ENCODE measurements at places on chromosomes 12 and 14.
A peak's percentile ranks its signal among the peaks of the same experiment; 100 is the strongest.

DNA sequence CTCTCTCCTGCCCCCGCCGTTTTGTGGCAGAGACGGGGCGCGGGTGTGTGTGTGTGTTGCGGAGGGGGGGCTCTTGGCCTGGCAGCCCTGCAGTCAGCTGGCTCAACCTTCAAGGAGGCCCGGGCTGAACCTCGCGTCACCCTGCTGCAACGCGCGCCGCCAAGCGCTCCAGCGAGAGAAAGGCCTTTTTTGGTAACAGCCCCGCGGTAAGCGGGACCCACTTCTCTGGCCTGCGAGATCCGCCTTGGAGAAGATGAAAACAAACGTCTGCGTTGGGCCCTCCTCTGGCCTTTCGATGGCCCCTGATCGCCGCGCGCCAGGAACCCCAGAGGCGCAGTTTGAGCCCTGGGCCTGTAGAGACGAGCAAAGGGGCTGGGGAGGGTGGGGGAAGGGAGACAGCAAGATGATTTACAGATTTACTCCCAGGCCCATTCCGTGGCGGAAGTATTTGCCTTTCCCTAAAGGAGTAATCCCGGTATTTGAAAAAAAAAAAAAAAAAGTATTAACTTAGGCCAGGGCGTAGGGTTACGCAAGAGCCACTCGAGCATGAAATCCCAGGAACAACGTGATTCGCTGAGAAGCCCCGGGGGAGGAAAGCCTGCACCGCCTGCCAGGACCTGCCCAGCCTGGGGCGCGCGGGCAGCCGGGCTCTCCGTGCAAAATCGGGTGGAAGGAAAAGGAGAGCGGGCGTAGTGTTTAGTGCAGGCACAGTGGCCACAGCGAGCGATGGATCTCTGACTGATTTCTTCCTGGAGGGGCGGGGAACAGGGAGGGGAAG, 4.5 kb upstream of the IRF2BPL start:
- DNase-seq, result peak; percentile 92

DNA sequence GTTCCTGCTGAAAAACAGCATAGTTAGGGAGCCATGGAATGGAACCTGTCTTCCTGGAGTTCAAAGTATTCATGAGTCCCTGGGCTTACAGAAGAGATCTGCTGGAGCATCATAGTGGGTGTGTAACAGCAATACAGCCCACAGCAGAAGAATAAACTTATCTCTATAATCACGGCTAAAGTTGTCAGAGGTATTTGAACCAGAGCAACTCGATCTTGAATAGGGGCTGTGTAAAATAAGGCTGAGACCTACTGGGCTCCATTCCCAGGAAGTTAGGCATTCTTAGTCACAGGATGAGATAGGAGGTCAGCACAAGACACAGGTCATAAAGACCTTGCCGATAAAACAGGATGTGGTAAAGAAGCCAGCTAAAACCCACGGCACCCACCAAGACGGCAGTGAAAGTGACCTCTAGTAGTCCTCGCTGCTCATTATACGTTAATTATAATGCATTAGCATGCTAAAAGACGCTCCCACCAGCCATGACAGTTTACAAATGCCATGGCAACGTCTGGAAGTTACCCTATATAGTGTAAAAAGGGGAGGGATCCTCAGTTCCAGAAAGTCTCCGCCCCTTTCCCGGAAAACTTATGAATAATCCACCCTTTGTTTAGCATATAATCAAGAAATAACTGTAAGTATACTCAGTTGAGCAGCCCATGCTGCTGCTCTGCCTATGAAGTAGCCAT, 223.4 kb downstream of the PCNX1 start:
- no peak for DNase-seq

DNA sequence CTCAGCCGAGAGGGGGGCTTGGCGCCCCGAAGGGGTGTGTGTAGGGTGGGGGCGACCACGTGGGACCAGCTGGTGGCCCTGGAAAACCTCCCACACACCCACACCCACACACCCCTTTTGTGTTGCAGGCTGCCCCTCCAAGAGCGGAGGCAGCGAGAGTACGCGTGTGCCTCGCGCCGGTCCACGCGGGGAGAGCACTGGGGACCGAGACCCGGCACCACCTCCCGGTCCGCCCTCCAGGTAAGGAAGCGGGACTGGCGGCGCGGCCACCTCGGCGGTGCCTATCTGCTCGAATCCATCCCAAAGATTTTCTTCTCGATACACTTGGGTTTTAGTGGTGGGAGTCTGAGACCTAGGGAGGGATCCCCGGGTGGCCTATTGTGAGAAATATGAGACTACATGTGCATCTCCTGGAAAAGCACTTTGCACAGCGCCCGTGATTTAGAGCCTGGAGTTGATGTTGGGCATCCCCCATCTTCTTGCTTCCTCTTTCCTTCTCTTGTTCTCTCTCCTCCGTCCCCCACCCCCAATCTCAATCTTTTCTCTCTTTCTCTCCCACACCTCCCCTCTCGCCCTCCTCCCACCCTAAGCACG, 393 bp downstream of the SYT1 start:
- no peak for DNase-seq

GRCh38 chr12:131681257-131681620, 29.7 kb upstream of the SFSWAP start:
- DNase-seq, result no peak

- DNase-seq, result no peak
Observed at GRCh38 chr14:31578266-31578665, 17.1 kb downstream of the NUBPL start.

DNA sequence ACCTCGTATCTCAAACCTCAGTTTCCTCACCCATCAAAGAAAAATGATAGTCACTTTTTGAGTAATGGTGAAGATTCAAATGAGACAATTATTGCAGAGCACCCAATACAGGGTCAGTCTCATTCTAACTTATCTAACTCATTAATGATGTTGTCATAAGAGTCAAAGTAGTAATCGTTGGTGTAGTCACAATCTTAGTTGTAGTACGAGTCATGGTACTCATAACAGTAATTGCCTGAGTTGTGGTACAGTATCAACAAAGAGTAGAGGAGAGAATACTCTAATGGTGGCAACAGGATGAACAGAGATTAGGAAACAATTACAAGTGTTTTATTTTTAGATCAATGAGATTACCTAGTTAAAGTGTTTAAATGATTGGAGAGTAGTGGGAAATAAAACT, 93.6 kb upstream of the TMTC2 start:
- DNase-seq, result no peak

DNA sequence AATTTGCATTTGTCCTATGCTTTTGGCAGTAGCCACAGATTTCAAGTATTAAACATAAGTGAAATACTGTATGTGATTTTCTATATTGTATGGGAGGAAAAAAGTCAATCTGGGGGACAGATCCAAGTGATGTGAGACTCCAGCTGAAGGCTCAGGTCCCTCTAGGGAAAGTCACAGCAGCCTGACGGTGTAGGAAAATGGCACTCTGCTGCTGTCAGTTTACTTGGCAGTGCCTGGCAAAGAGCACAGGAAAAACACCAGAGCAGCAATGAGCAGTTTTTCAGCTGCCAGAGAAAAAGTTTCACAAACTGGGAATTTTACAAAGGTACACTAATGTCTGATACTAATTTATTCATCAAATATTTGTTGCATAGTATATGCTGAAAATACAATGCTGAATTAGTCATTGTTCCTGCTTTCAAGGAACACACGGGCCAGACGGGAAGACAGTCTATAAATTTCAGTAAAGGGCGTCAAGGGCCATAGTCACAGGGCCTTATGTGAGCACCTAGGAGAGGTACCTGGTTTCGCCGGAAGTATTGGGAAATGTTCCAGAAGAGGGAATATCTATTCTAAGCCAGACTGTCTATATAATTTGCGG, 66.2 kb upstream of the SLC38A2 start:
- DNase-seq, result no peak

- DNase-seq, result no peak
Observed at GRCh38 chr14:37591941-37592481, 3.0 kb downstream of the FOXA1 start.

DNA sequence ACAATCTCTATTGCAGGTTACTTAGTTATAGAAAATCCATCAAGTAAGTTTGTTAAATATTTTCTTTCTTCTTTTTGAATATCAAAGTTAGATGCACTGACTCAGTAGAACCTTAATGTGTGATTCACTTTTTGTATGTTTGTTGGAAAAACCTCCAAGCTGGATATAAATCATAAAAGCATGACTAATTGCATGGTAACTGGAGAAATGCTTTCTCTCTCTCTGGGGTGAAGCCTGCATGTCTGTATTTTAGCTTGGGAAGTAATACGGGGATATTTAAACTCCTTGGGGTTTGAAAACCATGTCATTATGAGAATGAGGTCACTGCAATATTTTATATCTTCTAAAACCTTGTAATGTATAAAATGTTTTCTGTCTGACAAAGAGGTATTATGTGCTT, 58.6 kb upstream of the MYF6 start:
- no peak for DNase-seq

DNA sequence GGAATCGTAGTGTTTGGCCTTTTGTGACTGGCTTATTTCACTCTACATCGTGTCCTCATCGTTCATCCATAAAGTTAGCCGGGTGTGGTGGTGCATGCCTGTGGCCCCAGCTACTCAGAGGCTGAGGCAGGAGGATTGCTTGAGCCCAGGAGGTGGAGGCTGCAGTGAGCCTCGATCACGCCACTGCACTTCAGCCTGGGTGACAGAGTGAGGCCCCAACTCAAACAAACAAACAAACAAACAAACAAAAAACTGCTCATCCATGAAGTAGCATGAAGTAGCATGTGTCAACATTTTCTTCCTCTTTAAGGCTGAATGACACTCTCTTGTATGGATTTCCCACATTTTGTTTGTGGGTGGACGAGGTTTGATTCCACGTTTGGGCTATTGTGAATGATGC, 44.0 kb upstream of the MEG3 start:
- peak; percentile 12 for DNase-seq

- no peak for DNase-seq
Observed at GRCh38 chr12:73106296-73106695, 834.1 kb downstream of the TRHDE start.

DNA sequence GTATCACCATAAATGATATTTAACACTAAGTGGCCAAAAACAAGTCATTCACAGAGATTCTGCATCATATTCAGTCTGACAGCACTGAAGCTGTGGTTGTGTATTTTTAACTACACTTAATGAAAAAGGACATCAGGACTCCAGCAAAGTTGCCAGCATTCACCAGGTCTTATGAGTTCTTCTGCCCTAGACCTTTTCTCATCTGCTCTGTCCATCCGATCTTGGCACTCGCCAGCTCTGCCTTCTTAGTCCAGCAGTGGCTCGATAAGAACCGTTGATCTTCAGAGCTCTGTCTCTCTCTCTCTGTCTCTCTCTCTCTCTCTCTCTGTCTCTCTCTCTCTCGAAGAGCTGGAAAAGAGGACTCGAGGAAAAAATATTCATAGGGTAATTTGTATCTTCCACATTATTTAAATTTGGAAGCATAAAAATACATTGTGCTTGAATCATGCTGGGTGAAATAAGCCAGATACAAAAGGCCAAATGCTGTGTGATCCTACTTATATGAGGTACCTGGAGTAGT, 232.2 kb downstream of the FBXL14 start:
- no peak for DNase-seq

DNA sequence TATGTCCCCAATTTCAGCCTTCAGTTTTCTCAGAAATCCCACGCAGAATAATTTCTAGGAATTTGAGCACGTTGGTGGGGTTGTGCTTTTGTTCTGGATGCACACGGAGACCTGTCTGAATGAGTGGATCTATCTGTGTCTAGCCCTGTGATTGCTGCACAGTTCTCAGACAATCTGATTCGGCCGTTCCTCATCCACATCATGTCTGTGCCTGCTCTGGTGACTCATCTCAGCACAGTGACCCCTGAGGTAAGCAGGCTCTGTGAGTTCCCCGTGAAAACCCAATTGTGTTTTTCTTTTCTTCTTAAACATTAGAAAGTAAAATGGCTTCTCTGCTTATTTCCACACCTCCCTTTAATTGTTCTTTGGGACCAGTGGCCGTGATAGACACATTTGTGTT, 20.2 kb downstream of the UBE3B start:
- DNase-seq, result no peak

- DNase-seq, result no peak
Observed at GRCh38 chr12:115968211-115968610, 309.3 kb downstream of the MED13L start.

DNA sequence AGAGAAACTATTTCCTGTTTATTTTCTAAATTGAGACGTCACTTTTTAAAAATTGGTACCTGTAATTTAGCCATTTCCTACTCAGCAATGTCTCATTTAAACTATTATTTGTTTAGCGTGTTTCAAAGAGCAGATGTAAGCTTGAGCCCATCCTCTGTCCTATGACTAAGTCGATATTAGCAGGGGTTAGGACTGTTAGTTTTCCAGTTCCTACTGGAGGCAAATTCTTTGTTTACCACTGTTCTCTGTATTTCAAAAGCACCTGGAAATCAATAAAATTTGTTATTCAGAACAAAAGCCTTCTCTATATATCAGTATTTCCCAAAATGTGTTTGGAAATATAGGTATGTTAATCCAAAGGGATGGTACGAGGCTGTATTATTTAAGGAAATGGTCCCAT, 42.4 kb downstream of the MDM2 start:
- DNase-seq, result no peak

- DNase-seq, result peak; percentile 55
Observed at GRCh38 chr14:90796329-90796728, 19.9 kb downstream of the TTC7B start.

GRCh38 chr14:40365305-40365704, 933.1 kb upstream of the FBXO33 start:
- no peak for DNase-seq

DNA sequence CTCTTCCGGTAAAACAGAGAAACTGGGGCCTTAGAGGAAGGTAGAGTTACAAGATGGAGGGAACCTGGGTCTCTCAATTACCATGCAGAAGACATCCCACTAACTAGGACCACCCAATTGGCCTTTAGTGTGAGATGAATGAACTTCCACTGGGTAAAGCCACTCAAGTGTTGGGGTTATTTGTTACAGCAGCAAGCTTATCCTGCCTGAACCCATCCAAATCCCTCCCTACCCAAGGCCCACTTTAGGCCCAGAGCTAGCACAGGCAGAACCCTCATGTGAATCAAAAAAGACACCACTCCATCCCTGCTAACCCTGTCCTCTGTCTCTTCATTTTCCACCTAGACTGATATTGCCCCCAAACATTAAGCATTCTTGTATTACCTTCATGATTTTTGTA, 746.7 kb upstream of the TBX3 start:
- DNase-seq, result no peak

- no peak for DNase-seq
Observed at GRCh38 chr12:62006076-62006732, 254.0 kb upstream of the USP15 start.

- no peak for DNase-seq
Observed at GRCh38 chr14:76699939-76700590, 61.2 kb upstream of the VASH1 start.

GRCh38 chr14:94173471-94173884, 644 bp upstream of the PPP4R4 start:
- no peak for DNase-seq

Measured in heart left ventricle (tissue), 16 donors.